ENCODE measurements at places on chromosomes 12 and 14. TPM values are rescaled to one million over a fixed set of nuclear protein-coding genes. Genes with fewer than 3 reads are reported as not detected.

DNA sequence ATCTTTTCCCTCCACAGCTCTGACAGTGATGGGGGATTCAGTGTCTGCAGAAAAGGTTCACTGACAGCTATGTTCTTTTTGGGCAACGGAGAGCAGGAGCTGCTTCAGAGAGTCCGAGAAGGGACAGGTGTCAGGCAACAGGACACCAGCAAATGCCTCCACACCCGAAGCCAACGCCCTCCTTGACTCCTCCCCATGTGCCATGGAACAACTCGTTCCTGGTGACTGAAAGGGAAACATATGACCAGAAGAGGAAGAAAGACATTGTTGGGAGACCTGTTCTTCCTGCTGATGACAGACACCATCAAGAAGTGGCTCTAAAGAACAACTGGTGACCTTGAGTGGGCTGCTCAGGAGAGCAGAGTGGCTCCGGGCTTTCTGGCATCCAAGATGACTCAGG, 172.3 kb upstream of the NOS1 start:
- no peak for DNase-seq

DNA sequence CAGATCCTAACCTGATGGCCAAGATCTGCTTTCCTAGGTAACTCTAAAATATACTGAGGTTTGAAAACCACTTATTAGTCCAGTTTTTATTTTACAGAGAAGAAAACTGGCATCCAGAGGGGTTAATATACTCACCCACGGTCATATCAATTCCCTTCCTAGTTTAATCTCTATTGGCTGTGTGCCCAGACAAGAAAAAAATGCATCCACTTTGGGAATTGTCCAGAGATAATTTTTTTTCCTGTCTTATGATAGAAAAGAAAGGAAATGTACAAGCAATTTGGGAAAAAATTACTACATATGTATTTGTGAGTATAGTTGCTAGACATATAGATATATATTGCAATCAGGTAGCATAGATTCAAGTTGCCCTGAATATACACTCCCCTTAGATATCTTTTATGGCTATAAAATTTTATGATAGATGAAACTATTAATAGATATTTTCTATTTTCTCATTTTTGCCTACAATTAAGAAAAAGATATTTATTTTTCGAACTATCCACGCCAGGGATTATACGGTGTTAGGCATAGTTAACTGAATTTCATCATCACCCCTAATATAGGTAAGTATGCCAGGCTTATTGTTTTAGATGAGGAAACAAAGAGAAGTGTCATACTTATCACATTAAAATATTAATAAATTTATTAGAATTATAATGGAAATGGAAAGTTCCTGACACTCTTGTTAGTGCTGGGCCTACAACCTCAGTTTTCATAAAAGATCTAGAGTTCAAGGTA, 100.5 kb upstream of the SLC38A2 start:
- DNase-seq, result no peak

DNA sequence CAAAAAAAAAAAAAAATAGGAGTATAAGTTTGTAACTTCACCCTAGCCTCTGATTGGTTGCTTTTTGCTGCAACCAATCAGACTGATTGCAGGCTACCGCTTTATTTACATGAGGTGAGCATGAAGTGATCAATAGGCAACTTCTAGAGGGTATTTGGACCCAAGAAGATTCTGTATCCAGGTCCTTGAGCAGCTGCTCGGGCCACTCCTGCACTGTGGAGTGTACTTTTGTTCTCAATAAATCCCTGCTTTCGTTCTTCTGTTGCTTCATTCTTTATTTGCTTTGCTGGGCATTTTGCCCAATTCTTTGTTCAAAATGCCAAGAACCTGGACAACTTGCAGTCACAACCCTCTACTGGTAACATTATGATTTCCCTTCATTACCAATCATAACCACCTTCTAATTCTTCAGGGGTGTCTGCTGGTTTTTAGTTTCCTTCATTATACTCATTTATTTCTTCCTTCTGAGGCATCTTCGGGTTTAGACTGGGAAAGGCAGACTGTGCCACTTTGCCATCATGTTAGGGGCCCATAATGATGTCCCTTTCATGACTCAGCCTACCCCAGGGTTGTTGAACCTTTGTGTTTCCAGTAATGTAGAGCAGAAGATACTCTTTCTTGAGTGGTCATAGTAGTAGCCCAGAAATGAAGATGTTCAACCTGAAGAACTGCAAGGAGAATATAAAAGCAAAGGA, 43.4 kb upstream of the LIMA1 start:
- DNase-seq, result no peak

GRCh38 chr12:118098401-118098800, 5.4 kb downstream of the VSIG10 start:
- DNase-seq, result no peak

DNA sequence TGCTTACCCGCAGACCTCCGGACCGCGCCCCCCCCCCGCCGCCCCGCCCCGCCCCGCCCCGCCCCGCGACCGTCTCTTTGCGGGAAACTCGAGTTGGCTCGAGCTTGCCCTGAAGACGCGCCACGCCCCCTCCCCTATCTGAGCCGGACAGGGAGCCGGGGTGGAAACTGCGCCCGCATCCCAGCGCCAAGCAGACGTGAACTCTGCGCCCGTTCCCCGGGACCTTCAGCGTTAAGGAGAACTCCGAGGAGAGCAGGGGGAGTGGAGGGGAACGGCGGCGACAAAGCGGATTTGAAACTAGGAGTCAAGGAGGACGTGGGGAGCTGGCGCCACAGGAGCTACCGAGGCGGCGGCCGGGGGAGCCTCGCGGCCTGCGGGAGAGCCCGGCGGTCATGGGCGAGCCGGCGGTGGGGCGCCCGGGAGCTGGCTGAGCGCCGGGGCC, at the start of gene KCNK13:
TSS of gene KCNK13 (plus strand) at position 310 of the 442 bp plus-strand sequence. CDS start 212 bp downstream, outside the sequence.
- DNase-seq, result peak; percentile 13

GRCh38 chr14:94278731-94279130, 14.3 kb downstream of the SERPINA10 start:
- DNase-seq, result no peak

- no peak for DNase-seq
Measured at GRCh38 chr12:65123435-65124063, 2.4 kb upstream of the WIF1 start.

DNA sequence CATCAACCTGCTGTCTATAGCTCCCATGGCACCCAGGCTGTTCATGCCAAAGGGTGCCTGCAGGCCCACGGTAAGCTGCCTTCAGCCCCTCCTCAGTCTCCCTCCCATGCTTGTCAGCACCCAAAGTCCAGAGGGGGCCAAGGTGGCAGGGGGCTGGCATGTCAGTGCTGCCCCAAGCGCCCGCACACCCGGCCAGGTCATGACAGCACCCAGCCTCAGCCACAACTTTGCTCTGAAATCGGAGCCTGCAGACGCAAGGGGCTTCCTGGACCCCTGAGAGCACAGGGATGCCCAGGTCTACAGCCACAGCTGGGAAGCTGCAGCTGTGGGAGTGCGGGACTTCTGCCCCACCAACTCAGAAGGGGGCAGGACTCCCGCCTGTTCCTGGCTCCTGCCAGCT, 28.5 kb upstream of the PAPLN start:
- DNase-seq, result no peak

Gene COX8C
- total RNA-seq, result not detected

GRCh38 chr12:38282886-38283285, 33.7 kb upstream of the ALG10B start:
- DNase-seq, result no peak

Gene CABP1
- total RNA-seq, result 1.2 TPM

Gene PDE3A
- 2.4 TPM for total RNA-seq

Gene GPRC5A
- total RNA-seq, result not detected

Measured in neural crest cell (in vitro differentiated cells).